ENCODE measurements at places on chromosomes 11 and 22. TPM values are rescaled to one million over a fixed set of nuclear protein-coding genes. Genes with fewer than 3 reads are reported as not detected.

Gene MS4A3
- not detected for total RNA-seq

Gene CCDC116
- total RNA-seq, result 1.3 TPM

Gene FADS2
- 324 TPM for total RNA-seq

Gene CDC42EP1
- 38.5 TPM for total RNA-seq

Gene PAMR1
- total RNA-seq, result 38.3 TPM

Gene LARGE2
- 5.2 TPM for total RNA-seq

Gene HARBI1
- total RNA-seq, result 6.0 TPM

Gene TBX10
- total RNA-seq, result not detected

Gene WT1
- 131 TPM for total RNA-seq

Gene PSMC3
- 88.9 TPM for total RNA-seq

Gene CATSPERZ
- total RNA-seq, result 0.47 TPM

DNA sequence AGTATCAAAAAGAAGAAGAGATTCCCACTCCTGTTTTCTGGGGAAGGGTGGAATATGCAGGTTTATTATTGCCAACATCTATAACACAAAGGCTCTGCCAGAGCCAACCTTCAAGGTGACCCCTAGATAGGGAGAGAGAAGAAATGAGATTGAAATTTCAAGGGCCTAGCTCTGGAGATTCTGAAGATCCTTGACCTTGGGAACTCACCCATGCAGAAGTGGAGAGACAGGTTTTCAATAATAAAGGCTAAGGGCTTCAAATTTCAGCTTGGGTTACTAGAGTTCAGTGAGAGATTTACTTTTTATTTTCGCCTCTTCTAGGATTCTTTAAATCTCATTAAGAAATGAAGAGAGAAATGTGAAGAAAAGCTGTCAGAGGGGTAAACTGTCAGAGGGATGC is 98.4 kb downstream of the CD44 start:
- no peak for DNase-seq

GRCh38 chr22:47102081-47102480 is 339.6 kb downstream of the TBC1D22A start:
- peak; percentile 6 for DNase-seq

- DNase-seq, result no peak
Measured at GRCh38 chr11:62466444-62466843, 47.6 kb downstream of the SCGB1A1 start.

- DNase-seq, result no peak
Measured at GRCh38 chr22:23100124-23100801, 29.9 kb downstream of the GNAZ start.

- no peak for DNase-seq
Measured at GRCh38 chr22:23137905-23138561, 3.8 kb downstream of the RSPH14 start.

DNA sequence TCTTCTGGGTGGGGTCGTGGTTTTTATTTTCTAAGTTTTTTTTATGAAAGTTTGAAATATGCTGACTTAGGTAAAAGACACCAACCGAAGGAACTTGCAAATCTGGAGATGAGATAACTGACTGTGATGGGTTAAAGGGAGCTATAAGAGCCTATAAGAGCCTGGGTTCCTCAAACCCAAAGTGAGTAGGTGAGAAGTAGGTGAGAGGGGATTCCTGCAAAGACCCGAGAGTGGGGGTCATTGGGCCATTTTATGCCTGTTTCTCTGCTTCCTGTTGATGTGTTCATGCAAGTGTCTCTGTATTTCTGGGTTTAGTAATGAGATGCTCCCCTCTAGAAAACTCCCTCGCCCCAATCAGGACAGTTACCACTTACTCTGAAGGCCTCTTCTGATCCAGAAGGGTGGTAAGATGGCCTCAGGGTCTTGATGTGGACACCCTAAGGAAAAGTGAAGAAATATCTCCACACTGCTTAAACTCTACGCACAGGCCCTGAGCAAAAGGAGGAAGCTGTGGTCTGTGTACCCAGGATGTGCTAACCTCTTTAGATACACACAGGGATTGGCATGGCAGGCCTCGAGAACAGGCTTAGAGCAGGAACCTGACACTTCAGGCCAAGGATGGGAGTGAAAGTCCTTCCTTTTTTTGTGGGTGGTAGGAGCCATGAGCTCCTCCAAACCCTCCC is 1.8 kb downstream of the FLI1 start:
- no peak for DNase-seq

DNA sequence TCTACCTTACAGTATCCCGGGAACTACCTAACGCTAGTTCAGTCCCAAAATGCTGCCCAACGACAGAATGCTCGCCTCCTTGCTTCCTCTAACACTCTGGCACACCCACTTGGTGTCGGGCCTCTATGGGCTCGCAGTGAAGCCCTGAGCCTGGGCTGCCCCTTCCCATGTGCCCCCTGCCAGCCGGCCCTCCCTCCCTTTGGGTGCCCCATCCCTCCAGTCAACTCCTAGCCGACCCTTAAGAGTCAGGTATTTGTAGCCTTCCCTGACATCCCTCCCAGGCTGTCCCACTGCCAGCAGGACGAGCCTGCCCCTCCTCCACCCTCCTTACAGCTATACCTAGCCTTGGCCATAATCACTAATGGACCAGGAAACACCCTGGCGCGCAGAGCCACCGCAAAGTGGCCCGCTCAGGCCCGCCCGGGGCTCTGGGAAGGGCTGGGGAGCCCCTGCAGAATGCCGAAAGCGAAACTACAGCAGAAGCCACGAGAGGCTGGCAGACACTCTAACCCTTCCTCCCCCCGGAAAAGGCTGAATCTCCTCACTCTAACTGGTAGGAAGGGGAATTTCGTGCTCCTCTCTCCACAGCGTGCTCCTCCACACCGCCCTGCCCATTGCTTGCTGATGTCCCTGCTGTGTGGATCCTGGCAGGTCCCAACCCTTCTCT is 8.2 kb downstream of the CBX7 start:
- DNase-seq, result no peak

DNA sequence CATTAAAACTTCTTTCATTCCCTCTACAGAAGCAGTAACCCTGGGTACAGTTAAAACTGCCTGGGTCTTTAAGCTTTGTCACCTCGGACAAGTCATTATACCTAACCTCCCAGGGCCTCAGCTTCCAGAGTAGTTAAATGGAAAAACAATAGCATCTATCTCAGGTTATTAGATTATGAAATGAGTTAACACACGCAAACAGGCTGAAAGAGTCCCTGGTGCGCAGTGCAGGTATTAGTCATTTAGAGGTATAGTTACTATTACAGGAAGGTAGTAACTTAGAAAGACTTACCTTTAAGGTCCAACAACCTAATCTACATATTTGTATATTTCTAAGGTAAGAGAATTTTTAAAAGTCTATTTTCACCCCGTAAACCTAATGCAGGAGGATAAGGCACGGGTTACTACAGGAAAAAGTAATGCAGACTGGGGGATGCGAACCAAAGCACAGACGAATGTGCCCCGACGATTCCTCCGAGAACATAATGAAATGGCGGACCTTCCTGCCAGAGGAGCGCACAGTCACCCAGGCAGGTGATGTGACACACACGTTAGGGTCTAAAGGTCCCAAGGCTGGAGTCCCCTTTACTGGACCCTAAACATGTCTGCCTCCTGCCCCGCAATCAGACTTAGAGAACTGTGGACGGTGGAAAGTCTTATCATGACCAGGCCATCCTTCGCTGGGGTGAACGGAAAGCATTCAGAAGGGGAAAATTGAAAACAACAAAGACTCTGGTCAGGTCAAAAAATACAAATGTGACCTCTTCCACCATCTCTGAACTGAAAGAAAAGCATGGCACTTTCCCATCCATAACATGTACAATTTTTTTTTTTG is 1.3 kb downstream of the NAP1L4 start:
- no peak for DNase-seq

GRCh38 chr11:114059278-114059983 is at the start of gene ZBTB16:
TSS of gene ZBTB16 (plus strand) at chr11:114059711. CDS start at chr11:114063301, 3,590 bp downstream.
- DNase-seq, result no peak

DNA sequence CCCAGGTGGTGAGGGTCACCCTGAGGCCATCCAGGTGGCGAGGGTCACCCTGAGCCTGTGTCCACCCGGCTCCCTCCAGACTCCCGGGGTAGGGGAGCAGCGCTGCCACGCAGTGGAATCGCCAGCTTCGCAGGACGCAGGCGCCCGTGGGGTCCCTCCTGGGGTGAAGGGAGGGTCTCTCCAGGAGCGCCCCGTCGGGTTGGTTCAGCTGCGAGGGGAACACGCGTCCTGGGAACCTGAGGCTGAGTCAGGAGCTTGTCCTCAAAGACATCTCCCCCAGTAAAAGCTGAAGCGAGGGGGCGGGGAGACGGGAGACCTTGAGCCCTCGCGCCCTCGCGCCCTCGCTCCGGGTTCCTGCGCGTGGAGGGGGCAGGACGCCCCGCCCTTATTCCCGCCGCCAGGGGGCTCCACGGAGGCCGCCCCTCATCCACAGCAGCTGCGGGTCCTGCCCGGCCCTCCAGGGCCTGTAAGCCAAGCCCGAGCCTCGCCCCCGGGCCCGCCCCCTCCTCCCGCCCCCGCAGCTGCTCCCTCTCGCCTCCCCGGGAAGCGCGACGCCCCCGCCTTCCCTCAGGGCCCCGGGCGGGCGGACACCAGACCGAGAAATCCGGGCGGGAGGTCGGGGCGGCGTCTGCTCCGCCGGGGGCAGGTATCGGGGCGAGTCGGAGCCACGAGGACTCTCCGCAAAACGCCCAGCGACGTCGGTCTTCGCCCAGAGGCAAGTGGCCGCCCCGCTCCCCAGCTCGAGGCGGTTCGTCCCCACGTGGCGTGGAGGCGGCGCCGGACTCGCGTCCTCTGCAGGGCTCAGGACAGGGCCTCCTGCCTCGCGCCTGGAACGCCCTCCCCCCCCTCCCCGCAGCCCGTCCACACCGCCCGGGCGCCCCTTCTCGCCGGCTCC is 22.8 kb downstream of the PIM3 start:
- DNase-seq, result no peak

- no peak for DNase-seq
Measured at GRCh38 chr22:37186997-37187522, 987 bp downstream of the C1QTNF6 start.

GRCh38 chr11:30479899-30480298 is 106.3 kb downstream of the MPPED2 start:
- no peak for DNase-seq

- no peak for DNase-seq
Measured at GRCh38 chr11:60872961-60873524, 5.7 kb downstream of the ZP1 start.

DNA sequence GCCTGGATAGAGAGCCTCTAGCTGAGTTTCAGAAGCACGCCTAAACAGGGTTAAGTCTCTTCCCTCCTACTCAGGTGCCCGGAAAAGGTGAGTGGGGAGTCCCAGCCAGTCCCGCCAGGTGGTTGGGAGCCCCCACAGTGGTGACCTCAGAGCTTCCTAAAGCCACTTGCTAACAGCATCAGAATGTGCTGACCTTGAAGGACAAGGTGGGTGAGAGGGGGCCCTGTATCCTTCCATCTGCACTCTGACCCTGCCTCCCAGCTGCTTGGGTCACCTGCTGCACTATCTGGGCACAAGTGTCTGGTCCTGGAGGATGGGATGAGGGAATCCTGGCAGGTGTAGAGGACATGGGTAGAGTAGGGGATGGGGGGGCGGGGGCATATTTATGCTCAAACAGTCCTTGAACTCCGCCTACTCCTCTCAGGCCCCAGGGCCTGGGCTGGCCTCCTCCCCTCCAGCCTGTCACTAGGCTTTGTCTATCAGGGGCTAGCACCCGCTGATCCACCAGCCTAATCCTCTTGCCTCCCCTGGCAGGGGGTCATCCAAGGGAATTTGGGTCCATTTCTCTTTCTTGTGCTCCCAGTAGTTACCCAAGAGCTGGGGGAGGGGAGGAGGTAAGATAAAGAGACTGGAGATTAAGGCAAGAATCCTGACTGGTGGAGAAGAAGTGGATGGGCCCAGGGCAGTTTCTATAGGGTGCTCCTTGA is 3.4 kb downstream of the USP2 start:
- DNase-seq, result no peak

DNA sequence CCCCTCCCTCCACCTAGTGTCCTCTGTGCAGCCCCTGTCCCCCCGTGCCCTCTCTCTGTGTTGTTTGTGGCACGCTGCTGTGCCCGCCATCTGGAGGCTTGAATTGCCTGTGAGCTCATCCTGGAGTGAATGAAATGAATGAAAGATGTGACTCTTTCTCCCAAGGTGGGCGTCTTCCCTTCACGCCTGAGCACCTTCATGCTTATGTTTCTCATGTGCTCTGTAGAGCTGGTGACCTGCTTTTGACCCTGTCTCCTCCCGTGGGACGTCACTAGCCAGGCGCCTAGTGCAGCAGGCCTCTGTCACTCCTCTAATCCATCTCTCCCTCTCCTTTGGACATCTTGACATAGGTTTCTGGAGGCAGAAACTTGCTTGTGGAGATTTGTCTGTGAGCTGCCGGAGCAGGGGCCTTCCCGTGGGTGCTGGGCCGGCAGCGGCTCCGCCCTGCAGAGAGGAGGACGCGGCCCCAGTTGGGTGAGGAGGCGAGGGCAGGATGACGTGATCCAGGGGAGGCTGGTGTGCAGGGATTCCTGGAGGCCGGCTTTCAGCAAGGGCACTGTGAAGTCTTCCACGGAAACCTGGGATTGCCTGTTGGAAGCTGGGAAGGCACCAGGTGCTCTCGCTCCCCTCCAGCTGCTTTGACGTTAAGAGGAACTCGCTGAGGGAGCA is 40.6 kb downstream of the MUC6 start:
- peak; percentile 57 for DNase-seq

- no peak for DNase-seq
Measured at GRCh38 chr11:1598816-1599215, 722 bp upstream of the KRTAP5-2 start.

DNA sequence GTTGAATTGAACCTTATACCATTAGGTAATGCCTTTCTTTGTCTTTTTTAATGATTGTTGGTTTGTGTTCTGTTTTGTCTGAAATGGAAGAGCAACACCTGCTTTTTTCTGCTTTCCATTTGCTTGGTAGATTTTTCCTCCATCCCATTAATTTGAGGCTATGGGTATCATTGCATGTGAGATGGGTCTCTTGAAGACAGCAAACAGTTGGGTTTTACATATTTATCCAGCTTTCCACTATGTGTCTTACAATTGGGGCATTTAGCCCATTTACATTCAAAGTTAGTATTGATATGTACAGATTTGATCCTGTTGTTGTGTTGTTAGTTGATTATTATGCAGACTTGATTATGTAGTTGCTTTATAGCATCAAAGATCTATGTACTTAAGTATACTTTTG is 21.1 kb upstream of the RAB38 start:
- DNase-seq, result no peak

- DNase-seq, result no peak
Measured at GRCh38 chr22:19039796-19040280, 82.4 kb downstream of the DGCR2 start.

DNA sequence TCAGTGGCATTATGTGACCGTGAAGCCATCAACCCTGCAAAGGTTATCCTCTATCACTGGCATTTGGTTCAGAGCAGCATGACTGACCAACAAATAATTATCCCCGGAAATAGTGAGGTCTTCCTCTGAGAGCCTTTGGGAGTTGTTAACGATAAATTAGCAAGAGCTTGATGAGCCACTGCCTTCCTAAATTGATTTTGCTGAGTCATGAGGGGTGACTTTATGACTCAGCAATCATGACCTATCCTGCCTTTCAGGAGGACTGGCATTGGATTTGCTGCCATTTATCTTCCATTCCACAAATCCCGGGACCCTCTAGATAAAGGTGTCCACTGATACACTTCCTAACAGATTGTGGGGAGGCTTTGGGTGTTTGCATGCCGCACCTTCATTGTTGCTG is 80.8 kb upstream of the MTNR1B start:
- no peak for DNase-seq

GRCh38 chr11:59728154-59728553 is 14.5 kb upstream of the OR10V1 start:
- no peak for DNase-seq

- DNase-seq, result no peak
Measured at GRCh38 chr11:33445761-33446161, 188.6 kb downstream of the HIPK3 start.
